H7 (cell line): ENCODE measurements at places on chromosomes 2 and 18.

- DNase-seq, result no peak
Measured at GRCh38 chr18:55243857-55244256, 284.6 kb upstream of the CCDC68 start.

- peak; percentile 59 for DNase-seq
Measured at GRCh38 chr2:36356990-36357846, 1.6 kb downstream of the CRIM1 start.

GRCh38 chr2:38113051-38113450, 37.1 kb upstream of the CYP1B1 start:
- no peak for DNase-seq

- no peak for DNase-seq
Measured at GRCh38 chr2:157991932-157992331, 109.7 kb upstream of the UPP2 start.

GRCh38 chr2:188993247-188993646, 19.1 kb downstream of the COL3A1 start:
- DNase-seq, result no peak

- no peak for DNase-seq
Measured at GRCh38 chr18:44668270-44668975, 12.3 kb upstream of the SETBP1 start.

DNA sequence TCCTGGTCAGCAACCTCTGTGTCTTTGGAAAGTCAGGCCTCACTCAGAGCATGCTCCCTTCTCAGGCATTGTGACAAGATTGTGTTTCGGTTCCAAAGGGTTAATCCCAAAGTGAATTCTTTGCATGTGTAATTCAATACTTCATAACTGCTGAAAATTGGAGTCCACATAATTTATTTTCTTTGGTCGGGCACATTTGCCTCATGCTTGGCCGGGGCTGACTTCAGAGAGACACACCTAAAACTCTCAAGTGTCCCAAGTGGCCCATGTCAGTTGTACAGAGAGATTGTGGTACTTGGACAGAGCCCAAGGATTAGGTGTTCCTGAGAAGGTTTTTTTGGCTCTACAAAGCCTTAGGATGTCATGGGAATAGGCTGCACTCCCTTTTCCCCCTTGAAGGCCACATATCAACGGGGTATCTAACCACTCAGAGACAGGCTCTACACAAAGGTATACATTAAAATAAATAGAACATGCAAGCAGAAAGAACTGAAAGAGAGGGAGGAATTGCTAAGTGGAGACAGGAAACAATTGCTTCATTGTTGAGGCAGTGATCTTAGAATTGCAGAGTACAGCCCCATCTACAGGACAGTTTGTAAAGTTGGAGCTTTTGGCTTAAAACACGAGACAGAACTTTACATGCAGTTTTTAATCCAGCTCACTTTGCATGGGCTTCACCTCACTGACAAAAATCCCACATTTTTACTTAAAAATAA, 1232.3 kb upstream of the ZEB2 start:
- peak; percentile 2 for DNase-seq

GRCh38 chr2:132754867-132755472, 85.0 kb upstream of the LYPD1 start:
- no peak for DNase-seq

- no peak for DNase-seq
Measured at GRCh38 chr2:40384714-40385113, 67.2 kb downstream of the SLC8A1 start.

- peak; percentile 52 for DNase-seq
Measured at GRCh38 chr2:128543646-128544045, 225.0 kb upstream of the HS6ST1 start.

- peak; percentile 45 for DNase-seq
Measured at GRCh38 chr2:23703583-23704385, 223.1 kb downstream of the ATAD2B start.

DNA sequence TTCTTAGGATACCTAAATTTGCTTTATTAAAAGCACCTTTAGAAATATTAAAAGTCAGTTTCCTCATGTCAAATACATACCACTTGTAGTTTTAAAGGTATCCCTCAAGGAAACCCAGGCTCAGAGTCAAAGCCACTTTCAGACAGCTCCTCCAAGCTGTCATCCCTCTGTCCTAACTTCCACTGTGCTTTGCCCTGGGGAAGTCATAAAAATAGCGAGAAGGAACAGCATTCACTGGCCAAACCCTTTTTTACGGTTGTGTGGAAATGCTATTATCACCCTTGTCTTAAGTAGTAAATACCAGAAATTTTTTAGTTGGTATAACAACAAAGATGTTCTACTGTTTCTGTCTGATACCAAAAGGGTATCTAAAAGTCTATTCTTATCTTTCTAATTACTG, 680.5 kb downstream of the ZEB2 start:
- no peak for DNase-seq

DNA sequence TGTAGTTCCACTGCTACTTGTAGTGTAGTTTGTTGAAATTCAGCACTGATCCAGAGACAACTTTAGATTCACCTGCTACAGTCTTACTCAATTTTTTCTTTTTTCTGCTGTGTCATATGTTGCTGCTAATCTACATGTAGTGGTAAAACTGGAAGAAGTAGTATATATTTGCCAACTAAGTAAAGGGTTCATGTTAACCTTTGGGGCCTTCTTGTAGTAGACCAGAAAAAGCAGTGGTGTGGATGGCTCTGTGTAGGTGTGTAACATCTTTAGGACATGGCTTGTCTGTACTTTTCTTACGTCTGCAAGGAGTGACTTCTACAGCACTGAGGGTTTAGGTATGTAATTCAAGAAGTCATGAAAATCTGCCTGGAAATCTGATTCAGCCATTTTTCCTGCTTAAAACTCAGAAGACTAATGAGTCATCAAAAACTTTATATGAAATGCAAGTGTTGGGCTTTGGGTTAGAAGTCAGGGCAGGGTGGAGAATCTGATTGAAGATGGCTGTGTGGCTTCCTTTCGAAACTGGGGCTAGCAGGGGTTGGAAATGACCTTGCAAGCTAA, 8.4 kb downstream of the PTPRM start:
- DNase-seq, result no peak

GRCh38 chr18:2338601-2339000, 232.7 kb downstream of the METTL4 start:
- DNase-seq, result no peak

DNA sequence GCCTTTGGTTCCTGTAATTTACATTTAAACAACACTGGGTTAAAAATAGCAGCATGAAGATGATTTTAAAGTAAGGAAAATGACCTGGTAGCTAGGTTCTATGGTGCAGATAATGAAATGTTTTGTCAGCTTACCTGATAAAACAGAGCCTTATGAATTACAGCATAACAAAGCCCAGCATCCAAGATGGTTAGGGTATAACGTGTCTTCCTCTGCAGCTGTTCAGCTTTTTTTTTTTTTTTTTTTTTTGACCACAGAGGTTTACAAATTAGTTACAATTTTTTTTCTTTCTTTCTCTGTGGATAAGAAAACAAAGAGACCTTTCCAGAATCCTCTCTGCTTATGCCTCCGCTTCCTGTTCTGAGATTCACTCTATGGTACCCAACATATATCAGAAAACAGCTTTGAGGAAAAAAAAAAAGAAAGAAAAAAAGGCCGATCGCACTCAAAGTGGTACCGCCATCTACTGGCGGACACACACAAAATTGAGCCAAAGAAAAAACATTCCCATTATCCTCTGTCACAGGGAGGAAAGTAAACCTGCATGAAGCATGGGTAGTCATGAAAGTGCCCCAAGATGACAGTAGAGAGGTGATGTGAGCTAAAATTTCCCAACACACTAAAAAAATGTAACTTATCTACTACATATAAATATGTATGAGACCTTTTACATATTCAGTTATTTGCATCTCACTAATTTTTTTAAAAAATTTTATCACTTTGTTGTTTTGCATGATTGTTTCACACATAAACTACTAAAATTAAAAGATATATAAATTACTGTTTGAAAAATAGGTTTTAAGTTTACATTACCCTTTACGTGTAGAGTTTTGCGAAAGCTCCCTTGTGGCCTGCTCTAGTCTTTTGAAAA, at the start of gene SCN3A:
TSS of gene SCN3A (minus strand) at position 362 of the 871 bp plus-strand sequence. CDS start 27,656 bp downstream, outside the sequence.
- DNase-seq, result peak; percentile 4

- no peak for DNase-seq
Measured at GRCh38 chr18:75823471-75823870, 396.0 kb upstream of the SMIM21 start.

- peak; percentile 35 for DNase-seq
Measured at GRCh38 chr2:229578052-229578846, 136.1 kb downstream of the DNER start.

DNA sequence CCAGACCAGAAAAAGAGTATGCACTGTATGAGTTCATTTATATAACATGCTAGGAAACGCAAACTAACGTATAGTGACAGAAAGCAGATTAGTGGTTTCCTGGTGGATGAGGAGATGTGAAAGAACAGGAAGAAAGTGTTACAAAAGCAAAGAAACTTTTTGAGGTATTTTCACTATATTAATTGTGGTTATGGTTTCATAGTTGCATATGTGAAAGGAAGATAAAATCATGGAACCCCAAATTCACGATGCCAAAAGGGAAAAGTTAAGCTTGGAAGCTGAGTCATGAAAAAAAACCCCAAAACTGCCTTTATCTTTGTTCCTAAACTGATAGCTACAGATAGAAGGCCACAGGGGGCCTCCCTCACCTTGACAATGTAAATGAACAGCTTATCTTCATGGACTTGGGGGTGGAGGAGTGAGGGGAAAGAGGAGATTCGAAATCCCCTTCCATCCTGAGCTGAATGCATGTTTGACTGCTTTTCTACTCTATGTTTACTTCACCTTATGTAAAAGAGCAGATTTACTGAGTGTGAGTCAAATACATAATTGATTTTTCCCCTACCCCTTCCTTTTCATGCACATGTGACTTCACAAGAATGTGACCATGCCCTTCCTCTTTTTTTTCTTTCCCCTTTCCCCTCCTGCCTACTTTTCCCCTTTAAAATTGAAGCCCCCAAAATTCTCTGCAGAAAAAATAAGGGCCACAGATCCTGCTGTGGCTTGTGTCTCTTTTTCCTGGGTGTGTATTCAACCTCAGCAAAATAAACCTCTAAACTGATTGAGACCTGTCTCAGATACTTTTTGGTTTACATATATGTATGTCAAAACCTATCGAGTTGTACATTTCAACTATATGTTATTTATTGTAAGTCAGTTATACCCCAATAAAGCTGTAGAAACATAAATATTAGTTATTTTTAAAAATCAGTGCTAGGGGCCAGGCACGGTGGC, 100.1 kb upstream of the TLK1 start:
- DNase-seq, result peak; percentile 68

DNA sequence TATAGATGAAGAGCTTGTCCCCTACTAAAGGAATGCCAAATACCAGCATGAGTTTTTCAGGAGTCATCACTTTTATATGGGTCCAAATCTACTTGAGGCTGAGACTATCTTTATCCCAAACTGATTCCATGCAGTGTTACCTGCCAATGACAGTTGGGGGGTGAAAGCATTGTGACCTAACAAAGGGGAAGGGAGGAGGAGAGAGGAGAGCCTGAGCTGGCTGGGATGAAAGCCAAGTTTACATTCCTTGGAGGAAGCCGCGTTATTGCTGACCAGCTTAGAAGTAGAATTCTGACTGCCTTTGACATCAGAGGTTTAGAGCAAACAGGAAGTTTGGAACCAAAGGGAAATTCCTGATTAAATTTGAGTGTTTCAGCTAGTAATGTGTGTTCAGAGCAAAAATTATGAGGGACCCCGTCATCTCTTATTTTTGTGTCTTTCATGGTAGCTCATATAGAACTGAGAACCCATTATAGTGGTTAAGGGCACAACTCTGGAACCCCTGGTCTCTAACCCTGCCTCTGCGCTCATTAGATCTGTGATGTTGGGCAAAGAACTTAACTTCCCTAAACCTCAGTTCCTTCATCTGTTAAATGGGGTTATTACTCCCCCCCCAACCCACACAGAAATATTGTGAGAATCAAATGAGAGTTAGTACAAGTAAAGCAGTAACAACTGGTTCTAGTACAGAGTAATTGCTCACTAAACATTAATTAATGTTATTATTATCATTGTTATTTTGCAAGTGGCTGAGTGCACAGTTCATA, 199.3 kb upstream of the EPAS1 start:
- DNase-seq, result no peak

DNA sequence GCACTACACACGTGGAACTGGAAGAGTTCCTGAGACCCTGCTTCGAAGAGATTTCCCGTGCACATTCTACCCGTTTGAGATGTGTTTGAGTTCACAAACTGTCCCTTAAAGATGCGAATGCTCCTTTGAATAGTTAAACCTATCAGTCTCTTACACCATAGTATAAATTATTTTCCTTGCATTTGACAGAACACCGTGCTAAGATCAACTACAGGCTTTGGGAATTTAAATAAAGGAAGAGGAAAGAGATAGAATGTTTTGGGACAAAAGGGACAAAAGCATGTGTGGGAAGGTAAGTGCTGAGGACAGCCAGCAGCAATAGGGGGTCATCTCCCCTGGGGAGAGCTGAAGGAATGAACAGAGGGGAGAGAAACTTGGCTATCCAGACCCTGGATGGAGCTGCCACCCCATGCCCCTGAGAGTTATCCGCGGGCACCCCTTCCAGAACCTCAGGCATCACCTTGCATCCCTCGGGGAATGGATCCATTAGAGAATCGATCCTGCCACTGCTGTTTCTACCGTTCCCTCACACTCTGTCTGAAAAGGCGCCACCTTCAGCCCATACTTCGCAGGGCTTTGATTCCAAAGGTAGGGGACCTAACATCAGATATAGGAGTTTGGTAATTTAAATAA, 888 bp upstream of the ADCY3 start:
- DNase-seq, result peak; percentile 78

GRCh38 chr2:235576337-235576910, 82.6 kb downstream of the AGAP1 start:
- DNase-seq, result peak; percentile 21

- DNase-seq, result no peak
Measured at GRCh38 chr2:3956406-3956805, 253.0 kb downstream of the DCDC2C start.

DNA sequence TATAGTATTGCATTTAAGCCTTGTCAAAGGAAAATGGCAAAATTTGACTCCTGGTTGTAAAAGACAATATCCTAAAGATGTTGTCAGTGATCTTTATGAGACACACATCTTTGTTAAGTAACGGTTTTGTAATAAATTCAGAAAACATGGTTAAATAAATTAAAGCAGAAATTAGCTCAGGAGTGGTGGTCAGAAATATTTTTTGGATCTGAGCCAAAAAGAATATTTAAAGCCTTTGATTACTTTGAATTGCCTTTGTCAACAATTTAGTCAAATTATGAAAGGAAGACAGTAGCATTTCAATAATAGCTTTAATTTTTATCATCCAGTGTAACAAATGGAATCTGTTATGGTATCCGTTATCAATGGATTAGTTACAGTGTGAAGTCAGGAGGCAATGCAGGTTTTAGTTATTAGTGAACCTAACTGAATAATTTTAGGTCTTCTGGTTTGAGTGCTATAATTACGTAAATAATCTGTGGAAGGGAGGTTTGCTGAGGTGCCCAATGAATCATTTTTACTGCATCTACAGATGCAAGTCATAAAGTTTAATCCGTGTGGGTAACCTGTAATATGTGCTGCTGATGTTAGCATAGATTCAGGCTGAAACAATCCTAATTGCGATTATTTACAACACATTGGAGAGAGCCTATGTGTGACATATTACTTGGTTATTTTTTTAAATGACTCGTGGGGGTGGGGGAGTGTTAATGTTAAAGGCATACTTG, 42.7 kb downstream of the SMAD4 start:
- no peak for DNase-seq

GRCh38 chr2:27959496-27959895, 69.0 kb downstream of the BABAM2 start:
- DNase-seq, result no peak
